ENCODE measurements at places on chromosomes 16 and 17.

GRCh38 chr17:20279631-20280030 lies 187.7 kb downstream of the LGALS9B start:
- no peak for DNase-seq

DNA sequence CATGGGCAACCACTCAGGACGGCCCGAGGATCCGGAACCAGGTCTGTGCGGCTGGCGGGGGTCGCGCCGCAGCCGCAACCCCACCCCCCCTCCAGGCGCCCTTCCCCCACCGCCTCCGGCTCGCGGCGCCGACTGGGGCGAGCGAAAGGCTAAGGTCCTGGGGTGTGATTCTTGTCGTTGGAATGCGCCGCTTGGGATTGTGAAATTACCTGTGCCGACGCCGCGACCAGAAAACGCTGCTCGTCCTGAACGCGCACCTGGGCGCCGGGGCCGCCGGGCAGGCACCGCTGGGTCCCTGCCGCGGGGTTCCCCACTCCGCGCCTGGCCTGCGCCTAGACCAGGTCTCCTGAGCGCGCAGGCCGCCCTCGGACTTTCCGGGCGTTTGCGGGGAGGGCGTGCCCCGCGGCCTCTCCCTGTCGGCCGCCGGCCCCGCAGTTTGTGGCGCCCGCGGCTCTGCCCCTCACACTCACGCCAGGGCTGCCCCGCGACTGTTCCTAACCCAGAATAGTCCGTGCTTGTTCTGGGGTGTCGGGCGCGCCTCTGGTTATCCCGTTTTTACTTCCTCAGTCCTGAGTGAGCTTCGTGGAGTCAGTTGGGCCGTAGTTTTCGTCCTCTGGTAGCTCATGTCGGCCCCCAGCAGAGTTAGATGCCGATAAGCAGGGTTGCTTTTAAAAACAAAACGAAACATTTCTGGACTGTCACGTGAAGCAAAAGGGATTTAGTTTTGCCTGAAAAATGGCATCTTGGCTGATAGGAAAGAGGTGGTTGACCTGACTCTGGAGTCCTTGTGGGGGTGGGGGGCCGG lies 147.2 kb downstream of the SPECC1 start:
- DNase-seq = peak; percentile 42

DNA sequence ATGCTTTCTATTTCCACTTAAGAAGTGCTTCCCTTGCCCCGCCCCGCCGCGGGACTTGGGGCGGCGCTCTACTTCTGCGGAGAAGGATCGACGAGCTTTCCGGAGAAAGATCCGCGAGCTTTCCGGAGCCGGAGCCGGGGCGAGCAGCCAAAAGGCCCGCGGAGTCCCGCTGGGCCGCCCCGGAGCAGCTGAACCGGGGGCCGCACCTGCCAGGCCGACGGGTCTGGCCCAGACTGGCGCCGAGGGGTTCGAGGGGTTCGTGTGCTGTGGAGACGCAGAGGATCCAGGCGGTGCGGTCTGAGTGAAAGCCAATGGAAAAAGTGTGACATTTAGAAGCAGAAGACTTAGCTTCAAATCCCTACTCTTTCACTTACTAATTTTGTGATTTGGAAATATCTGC lies 50.8 kb downstream of the TBC1D26 start:
- no peak for DNase-seq

- DNase-seq = no peak
These were observed 2.9 kb downstream of the ABCC1 start for GRCh38 chr16:15952265-15952711.

- no peak for DNase-seq
These were observed 215.7 kb upstream of the FOXF1 start for GRCh38 chr16:86294535-86295196.

GRCh38 chr17:11493936-11494335 lies 104.3 kb upstream of the DNAH9 start:
- no peak for DNase-seq

DNA sequence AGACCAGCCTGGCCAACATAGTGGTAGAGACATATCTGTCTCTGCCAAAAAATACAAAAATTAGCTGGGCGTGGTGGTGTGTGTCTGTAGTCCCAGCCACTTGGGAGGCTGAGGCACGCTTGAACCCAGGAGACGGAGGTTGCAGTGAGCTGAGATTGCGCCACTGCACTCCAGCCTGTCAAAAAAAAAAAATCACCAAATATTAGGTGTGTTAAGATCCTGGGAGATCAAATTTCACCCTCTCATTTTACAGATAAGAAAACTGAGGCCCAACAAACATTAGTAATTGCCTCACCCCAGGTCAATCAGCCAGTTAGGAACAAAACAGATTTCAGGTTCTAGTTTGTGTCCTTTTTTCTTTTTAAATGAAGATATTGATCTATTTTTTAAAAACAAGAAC lies 116.7 kb downstream of the MSI2 start:
- no peak for DNase-seq

DNA sequence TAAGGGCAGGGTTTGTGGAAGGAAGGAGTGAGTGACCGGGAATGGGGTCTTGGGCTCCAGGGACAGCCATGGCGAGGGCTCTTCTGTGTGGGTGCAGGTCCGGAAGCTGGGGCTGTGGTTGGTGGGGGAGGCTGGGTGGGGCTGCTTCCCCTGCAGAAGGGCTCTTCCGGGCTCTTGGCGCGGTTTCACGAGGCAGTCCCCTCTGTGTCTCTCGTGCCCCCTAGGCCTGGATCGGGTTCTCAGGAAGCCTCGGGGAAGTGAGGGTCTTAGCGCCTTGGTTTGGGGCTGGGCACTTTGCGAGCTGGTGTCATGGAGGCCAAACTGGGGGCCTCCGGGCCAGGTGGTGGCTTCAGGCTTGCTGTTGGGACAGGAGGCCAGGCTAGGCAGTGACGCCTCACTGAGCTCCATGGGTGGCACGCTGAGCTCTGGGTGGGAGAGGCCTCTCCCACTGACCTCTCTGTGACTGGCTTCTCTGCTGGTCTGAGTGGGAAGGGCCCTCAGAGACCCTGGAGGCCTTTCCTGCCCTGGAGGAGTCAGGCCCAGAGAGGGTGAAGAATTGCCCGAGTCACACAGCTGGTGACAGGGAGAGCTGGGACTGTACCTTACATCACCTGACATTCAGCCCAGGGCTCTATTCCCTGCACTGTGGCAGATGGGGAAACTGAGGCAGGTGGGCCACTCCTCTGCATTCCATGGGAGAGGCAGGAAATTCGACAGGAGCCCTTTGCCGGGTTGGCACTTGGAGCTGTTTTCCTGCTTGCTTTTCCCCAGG lies 8.2 kb downstream of the ADCY7 start:
- DNase-seq = no peak

DNA sequence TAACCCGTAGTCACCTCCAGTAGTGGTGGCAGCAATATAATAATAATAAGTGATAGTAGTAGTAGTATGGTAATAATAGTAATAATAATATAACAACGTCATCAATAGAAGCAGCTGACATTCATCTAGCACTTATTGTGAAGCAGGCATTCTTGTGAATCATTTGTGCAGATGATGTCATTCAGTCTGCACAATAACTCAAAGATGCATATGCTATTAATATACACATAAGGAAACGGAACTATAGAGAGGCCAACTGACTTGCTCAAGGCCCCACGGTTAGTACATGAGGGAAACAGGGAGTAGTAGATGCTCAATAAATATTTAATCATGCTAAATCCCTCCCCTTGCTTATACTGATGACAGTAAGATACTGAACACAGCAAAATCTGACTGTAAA lies 35.4 kb upstream of the GAN start:
- DNase-seq = no peak

DNA sequence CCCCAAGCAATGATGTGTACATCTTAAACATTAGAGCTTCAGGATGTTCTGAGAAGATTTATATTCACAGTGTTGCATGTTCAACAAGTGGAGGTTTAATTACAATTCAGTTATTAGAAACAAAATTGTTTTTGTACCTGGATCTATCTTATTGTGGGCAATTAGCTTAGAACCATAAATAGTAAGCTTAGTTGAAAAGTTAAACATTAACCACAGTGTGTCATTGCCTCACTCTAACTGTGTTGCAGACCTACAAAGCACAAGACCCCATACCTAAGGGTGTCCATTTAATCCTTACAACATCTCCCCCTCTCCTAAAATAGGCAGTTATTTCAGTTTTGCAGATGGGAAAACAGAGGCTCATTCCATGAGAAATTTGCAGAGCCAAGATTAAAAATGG lies 632.0 kb upstream of the SOX9 start:
- DNase-seq = no peak

- DNase-seq = no peak
These were observed 54.0 kb downstream of the AKAP1 start for GRCh38 chr17:57138956-57139576.

DNA sequence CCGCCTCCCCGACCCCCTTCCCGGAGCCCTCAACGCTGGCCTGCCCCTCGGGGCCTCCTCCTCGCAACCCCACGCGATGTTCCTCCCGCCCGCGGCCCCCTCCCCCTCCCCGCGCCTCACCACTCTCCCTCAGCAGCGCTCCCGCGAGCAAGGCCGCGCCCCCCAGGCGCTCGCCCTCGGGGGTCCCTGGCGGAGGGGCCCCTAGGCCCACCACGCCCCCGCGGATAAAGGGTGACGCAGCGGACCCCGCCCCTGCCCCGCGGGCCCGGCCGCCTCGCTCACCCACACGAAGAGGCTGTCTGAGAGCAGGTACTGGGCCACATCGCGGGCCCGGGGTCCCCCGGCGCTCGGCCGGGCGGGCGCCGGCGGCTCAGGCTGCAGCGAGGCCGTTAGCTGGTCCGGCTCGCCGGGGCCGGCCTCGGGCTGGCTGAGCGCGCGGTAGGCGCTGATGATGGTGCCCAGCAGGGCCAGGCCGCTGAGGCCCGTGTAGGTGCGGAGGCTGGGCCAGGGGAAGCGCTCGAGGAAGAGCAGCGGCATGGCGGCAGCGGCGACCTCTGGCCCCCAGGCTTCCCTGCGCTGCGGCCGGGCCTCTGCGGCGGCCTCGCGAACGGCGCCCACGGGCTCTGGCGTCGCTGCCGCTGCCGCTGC lies 430 bp downstream of the AMFR start:
- DNase-seq = peak; percentile 38

GRCh38 chr17:35132099-35132498 lies 10.0 kb downstream of the NLE1 start:
- no peak for DNase-seq

DNA sequence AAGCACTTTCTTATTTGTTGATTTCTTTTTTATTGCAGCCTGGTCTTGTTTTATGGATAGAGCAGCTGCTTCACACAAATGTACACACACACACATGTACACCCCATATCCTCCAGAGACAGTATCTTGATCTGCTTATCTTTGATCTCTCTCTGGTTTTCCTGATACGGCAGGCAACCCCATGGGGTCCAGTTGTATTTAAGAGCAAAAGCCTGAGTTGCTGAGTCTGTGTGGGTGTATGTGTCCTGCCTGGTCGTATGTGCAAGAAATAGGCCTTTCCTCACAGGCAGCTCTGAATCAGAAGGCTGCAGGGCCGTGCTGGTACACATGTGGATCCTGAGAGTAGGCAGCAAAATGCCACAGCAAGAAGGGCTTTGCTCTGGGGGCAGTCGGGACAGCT lies 14.6 kb upstream of the LGALS9 start:
- DNase-seq = no peak

DNA sequence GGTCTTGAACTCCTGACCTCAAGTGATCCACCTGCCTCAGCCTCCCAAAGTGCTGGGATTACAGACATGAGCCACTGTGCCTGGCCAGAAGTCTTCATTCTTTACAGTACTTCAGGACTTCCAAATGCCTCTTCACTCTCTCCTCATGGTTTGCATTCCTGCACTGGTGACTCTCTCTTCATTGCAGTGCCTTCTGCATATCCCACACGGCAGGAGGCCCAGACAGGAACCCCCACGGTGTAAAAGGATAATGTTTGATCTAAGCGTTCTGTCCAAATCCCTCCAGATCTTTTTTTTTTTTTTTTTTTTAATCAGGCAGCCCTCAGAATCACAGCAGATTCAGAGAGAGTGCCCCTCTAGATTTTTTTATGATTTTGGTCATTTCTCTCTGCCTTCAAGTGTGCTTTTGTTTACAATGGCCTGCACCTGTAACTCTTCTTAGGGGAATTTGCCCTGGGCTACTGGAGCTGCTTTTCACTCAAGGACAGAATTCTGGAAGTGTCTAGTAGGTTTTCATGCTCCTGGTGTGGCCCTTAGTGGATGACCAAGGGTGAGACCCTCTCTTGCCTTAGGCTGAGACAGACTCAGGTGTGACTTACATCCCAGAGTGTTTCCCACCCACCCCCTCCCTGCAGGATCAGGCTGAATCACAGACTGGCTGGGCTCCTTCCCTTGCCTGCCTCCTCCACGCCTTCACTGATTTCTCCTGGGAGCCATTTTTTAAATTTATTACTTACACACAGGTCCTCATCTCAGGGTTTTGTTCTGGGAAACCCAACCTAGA lies 19.8 kb upstream of the NF1 start:
- no peak for DNase-seq

DNA sequence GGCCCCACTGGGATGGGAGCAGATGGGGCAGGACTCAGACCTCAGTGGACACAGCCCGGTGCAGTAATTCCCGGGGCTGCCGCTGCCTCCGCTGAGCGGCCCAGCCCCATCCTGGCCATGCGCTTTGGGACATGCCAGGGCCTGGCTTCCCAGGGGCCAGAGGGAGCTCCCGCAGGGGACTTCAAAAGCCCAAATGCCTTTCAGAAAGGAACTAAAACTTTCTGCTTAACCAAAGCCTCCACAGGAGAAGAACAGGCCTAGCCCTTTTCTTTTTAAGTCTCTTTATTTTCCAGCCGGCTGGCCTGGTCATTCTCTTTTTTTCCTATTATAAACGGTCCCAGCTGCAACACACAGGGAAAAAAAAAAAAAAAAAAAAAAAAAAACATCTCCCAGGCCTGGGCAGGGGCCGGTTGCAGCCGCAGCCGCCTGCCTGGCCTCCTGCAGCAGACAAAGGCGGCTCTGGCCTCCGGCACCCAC lies 10.7 kb upstream of the ZNF423 start:
- no peak for DNase-seq

GRCh38 chr17:76049836-76050537 lies 22.3 kb downstream of the SRP68 start:
- no peak for DNase-seq

GRCh38 chr16:22736791-22737190 lies 77.2 kb upstream of the HS3ST2 start:
- DNase-seq = no peak

DNA sequence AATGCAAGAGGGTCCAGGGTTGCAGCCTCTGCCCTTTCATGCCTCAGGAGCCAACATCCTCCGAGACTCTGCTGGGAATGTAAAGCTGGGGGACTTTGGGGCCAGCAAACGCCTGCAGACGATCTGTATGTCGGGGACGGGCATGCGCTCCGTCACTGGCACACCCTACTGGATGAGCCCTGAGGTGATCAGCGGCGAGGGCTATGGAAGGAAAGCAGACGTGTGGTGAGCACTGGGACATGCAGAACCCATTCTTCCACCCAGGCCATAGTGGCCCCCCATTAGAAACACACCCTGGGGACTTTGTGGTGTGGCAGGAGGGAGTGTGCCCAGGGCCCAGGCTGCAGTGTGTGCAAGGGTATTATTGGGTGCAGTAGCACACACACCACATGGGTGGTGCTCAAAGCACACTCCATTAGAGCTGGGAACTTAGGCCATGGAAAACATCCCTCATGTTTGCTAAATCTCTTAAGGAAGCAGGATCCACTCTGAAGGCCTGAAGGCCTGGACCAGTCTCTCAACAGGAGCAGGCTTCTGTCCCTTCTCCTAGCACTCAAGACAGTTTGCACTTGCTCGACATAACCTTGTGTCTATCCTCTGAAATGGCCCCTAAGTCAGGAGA lies 7.6 kb downstream of the LIMD2 start:
- no peak for DNase-seq
